Right cardiac atrium (tissue), 5 donors: ENCODE measurements at places on chromosomes 3 and 15. TPM values are rescaled to one million over a fixed set of nuclear protein-coding genes. Genes with fewer than 3 reads are reported as not detected.

The TMEM207 gene
- not detected for total RNA-seq

The IL1RAP gene
- 3.7 TPM for total RNA-seq

The ROBO2 gene
- 0.29 TPM for total RNA-seq

DNA sequence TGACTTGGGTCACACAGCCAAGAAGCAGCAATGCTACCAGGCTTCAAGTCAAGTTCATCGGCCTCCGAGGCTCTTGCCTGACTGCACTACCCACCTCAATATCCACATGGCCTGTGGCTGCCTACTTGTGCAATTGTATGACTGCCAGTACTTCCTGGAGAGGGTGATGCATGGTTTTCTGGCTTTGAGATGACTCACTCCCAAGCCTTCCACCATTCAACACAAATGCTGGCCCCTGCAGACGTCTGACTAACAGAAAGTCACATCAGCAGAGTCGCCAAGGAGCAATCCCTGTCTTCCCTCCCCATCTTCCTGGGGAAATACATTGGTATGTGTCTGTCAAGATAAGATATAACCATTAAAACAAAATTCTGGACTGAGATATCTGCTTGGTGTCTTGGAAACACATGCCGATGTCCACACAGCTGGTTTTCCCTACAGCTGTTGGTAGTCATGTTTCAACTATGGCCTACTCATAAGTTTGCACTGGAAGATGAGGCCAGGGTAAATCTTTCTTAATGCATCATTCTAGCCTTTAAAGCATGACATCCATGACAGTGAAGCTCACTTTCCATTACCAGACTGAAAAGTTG lies 79.6 kb upstream of the SPATA12 start:
- peak; percentile 80 for DNase-seq

- DNase-seq = no peak
Observed at GRCh38 chr3:20527368-20527767, 341.4 kb upstream of the SGO1 start.

GRCh38 chr15:65184305-65184867 lies 756 bp downstream of the CLPX start:
- DNase-seq = peak; percentile 60

GRCh38 chr15:32957219-32957618 lies 237.3 kb downstream of the FMN1 start:
- DNase-seq = no peak
